Vagina (tissue), 2 donors: ENCODE measurements at places on chromosomes 2 and 18. TPM values are rescaled to one million over a fixed set of nuclear protein-coding genes. Genes with fewer than 3 reads are reported as not detected.
A peak's percentile ranks its signal among the peaks of the same experiment; 100 is the strongest.

DNA sequence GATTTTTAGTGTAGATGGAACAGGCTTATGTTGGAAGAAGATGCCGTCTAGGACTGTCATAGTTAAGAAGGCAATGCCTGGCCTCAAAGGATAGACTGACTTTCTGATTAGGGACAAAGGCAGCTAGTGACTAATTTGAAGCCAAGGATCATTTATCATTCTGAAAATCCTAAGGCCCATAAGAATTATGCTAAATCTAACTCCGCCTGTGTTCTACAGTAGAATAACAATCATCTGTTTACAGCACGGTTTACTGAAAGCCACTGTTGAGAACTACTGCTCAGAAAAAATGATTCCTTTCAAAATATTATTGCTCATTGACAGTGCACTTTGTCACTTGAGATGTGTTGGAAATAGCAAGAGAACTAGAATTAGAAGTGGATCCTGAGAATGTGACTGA lies 44.5 kb downstream of the BABAM2 start:
- no peak overlapping the region for H3K4me3 ChIP-seq
- no peaks in the 10 kb centered on the region for H3K27me3 ChIP-seq
- no peaks in the 10 kb centered on the region for H3K4me1 ChIP-seq
- DNase-seq: no peak
- H3K36me3 ChIP-seq: no peaks in the 10 kb centered on the region
- H3K27ac ChIP-seq: no peak overlapping the region

- DNase-seq: no peak
- H3K27me3 ChIP-seq: peaks cover 54% of the 10 kb centered on the region
- no peak overlapping the region for H3K4me3 ChIP-seq
- no peaks in the 10 kb centered on the region for H3K36me3 ChIP-seq
- no peak overlapping the region for H3K27ac ChIP-seq
- H3K4me1 ChIP-seq: peaks cover 37% of the 10 kb centered on the region
Observed at GRCh38 chr2:172087780-172088244, 2.5 kb downstream of the DLX1 start.

- no peak overlapping the region for H3K27ac ChIP-seq
- no peak for DNase-seq
Observed at GRCh38 chr2:222545823-222546795, 109.8 kb downstream of the FARSB start.

DNA sequence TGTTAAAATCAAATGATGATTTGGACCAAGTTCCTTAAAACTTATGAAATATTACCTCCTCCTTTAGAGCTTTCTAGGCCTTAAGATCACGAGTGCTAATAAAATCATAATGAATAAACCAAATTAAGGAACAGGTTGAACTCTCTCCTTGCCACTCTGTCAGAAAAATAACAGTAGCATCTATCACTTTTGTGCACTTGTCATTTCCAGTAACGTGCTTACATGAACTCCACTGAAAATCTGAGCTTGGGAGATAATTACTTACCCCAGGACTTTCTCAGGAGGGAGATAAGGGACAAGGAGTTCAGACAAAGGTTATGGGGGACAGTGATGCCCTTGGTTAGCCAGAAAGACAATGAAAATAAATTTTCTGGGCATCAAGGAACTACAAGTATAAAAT lies 36.0 kb downstream of the EPB41L3 start:
- H3K4me3 ChIP-seq: no peak overlapping the region
- no peaks in the 10 kb centered on the region for H3K27me3 ChIP-seq
- no peaks in the 10 kb centered on the region for H3K36me3 ChIP-seq
- no peak overlapping the region for H3K27ac ChIP-seq
- no peak for DNase-seq
- no peaks in the 10 kb centered on the region for H3K4me1 ChIP-seq

DNA sequence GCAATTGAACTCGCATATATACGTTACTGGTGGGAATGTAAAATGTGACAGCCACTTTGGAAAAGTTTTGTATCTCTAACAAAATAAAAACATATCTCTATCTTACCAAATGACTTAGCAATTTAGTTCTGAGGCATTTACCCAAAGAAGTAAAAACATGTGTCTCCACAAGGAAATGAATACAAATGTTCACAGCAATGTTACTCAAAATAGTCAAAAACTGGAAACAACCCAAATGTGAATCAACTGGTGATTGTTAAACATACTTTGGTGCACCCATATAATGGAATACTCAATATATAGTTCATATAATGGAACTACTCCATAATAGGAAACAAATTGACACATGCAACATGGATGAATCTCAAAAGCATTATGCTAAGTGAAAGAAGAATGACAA lies 70.4 kb upstream of the DNER start:
- no peak for DNase-seq
- H3K4me3 ChIP-seq: no peak overlapping the region
- H3K4me1 ChIP-seq: peaks cover 6% of the 10 kb centered on the region
- H3K36me3 ChIP-seq: peaks cover 43% of the 10 kb centered on the region

DNA sequence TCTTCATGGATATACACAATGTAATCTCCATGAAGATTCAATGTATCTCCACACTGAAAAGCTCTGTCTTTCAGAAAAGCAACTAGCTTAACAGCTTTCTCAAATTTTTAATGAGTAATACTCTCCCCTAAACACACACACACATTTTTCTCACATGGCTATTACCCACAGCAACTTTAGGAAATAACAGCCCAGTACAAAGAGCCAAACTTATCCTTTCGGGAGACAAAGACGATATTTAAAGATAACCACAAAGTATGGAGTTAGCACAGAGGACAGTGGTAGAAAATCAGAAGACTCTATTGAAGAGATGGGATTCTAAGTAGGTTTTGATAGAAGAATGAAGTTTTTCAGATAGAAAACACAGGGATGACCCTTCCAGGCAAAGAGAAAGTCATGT lies 394.9 kb upstream of the TRIB2 start:
- peaks cover 33% of the 10 kb centered on the region for H3K4me1 ChIP-seq
- no peak overlapping the region for H3K27ac ChIP-seq
- H3K36me3 ChIP-seq: no peaks in the 10 kb centered on the region
- no peaks in the 10 kb centered on the region for H3K27me3 ChIP-seq

DNA sequence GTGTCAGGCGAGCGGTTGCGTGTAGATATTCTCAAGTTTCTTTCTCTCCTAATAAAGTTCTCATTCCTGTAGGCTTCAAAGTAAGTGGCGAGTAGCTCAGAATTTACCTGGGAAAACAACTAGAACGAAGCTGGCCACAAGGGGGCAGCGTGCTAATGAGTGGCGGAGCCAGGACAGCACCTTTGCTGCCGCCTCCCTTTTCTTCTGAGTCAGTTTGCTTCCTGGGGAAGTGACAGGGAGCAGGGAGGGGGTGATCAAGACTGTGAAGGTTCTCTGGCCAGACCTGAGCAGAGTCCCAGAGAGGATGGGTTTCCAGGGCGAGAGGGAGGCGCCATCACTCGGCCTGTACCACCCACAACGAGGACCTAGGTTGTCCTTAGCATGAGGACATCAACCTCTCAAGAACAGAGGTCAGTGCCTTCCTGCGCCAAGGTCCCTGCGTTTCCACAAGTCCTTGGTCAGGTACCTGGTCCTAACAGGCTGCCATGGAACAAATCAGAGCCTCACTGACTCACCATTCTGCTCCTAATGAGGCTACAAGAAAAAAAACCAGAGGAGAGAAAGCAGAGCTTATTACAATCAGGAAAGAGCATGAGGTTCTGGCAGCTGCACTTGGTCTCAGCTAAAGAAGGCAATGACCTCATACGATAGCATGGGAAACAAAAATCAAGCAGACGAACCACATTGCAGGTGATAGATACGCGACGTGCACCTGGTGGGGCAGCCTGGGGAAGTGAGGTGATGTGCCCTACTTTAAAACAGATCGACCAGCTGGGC lies 98.7 kb downstream of the PLB1 start:
- H3K4me3 ChIP-seq: no peak overlapping the region
- H3K27ac ChIP-seq: peak overlapping the region; percentile 71
- H3K4me1 ChIP-seq: no peaks in the 10 kb centered on the region
- DNase-seq: no peak
- no peaks in the 10 kb centered on the region for H3K36me3 ChIP-seq

- peaks cover 3% of the 10 kb centered on the region for H3K4me1 ChIP-seq
- no peaks in the 10 kb centered on the region for H3K36me3 ChIP-seq
- H3K4me3 ChIP-seq: no peak overlapping the region
- DNase-seq: no peak
- no peak overlapping the region for H3K27ac ChIP-seq
Observed at GRCh38 chr2:25347846-25348245, 6.1 kb upstream of the DNMT3A start.

GRCh38 chr2:149125031-149125725 lies 86.7 kb downstream of the LYPD6B start:
- no peak overlapping the region for H3K4me3 ChIP-seq
- no peak for DNase-seq
- no peaks in the 10 kb centered on the region for H3K27me3 ChIP-seq
- no peaks in the 10 kb centered on the region for H3K4me1 ChIP-seq
- H3K36me3 ChIP-seq: no peaks in the 10 kb centered on the region
- H3K27ac ChIP-seq: no peak overlapping the region

- H3K27me3 ChIP-seq: no peaks in the 10 kb centered on the region
- H3K4me1 ChIP-seq: no peaks in the 10 kb centered on the region
- H3K36me3 ChIP-seq: no peaks in the 10 kb centered on the region
- no peak overlapping the region for H3K4me3 ChIP-seq
- no peak overlapping the region for H3K27ac ChIP-seq
- no peak for DNase-seq
Observed at GRCh38 chr2:34723683-34724082, 1124.6 kb upstream of the FAM98A start.

DNA sequence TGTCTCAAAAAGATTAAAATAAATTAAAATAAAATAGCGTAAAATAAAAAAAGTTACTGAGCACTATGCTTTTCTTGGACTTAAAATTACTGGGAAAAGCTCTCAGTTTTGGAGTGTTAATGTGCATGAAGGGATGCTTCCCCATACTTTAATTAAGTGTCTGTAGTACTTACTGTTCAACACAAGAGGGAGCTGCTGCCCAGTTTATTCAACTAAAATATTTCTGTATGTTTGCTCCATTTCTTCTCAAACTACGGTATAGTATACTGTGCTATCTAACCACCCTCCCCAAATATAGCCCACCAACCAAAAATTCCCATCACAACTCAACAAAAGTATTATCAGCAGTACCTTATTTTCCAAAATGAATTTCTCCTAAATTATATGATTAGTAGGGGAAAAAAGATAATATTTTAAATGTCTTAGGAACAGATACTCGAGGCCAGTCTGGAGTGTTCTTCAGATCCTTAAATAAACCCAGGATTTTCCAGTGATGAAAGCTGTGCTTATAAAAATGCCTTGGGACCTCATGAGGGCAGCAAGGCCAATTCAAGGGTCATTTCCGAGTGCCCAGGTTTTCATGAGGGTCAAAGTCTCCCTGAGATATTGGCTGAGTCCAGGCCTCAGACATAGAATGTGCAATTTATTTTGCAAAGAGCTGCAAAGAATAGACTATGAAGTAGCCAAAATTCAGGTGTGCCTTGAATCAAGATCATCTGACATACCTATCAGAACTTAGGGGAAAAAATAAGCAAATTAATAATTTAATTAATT lies 64.1 kb downstream of the CHRNA1 start:
- no peak overlapping the region for H3K4me3 ChIP-seq
- no peaks in the 10 kb centered on the region for H3K27me3 ChIP-seq
- no peak overlapping the region for H3K27ac ChIP-seq

GRCh38 chr18:11654736-11655605 lies 34.1 kb upstream of the GNAL start:
- H3K4me1 ChIP-seq: no peaks in the 10 kb centered on the region
- H3K36me3 ChIP-seq: no peaks in the 10 kb centered on the region
- no peak overlapping the region for H3K4me3 ChIP-seq

GRCh38 chr2:161046876-161047275 lies 113.4 kb upstream of the TANK start:
- no peak for DNase-seq
- no peaks in the 10 kb centered on the region for H3K27me3 ChIP-seq
- no peaks in the 10 kb centered on the region for H3K36me3 ChIP-seq
- H3K27ac ChIP-seq: no peak overlapping the region

DNA sequence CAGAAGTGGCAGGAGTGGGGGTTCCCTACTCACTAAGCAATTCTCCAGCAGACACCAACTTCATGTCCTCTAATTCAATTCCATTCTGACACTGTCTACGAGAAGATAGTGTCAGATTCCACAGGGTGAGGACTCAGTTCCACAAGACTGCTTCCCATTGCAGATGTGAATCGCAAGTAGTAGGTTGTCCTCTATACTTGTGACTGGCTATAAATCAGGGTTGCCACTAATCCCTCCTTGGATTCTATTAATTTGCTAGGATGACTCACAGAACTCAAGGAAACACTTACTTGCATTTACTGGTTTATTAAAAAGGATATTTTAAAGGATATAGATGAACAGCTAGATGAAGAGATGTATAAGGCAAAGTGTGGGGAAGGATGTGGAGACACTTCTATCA lies 184.1 kb upstream of the ACVR2A start:
- H3K36me3 ChIP-seq: no peaks in the 10 kb centered on the region
- no peak overlapping the region for H3K27ac ChIP-seq
- H3K4me1 ChIP-seq: no peaks in the 10 kb centered on the region
- H3K27me3 ChIP-seq: no peaks in the 10 kb centered on the region
- no peak for DNase-seq
- H3K4me3 ChIP-seq: no peak overlapping the region

DNA sequence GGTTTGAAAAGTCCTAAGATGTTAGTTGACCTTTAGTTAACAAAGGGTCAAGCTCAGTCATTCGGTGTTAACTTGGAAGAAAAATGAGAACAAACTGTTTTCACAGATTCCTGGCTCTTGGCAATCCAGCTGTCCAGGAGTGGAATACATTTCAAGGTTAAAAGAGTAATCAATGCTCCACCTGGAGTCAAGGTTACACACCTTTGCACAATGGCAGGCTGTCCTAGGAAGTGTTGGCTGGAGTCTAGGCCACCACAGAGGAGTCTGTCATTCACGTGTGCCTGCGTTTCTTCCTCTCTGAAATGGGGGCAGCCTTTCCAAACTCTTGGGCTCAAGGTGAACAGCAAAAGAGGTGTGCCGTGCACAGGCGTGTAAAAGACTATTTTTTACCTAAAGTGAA lies 6.3 kb upstream of the ID2 start:
- H3K27me3 ChIP-seq: no peaks in the 10 kb centered on the region
- no peak for DNase-seq
- H3K27ac ChIP-seq: peak overlapping the region; percentile 95
- H3K4me3 ChIP-seq: no peak overlapping the region
- H3K36me3 ChIP-seq: no peaks in the 10 kb centered on the region

CDKL4 gene
- total RNA-seq: 2.7 TPM

PRADC1 gene
- total RNA-seq: 8.1 TPM

C2orf72 gene
- 0.25 TPM for total RNA-seq

MAP3K19 gene
- total RNA-seq: not detected

ITSN2 gene
- 52.5 TPM for total RNA-seq

CD8A gene
- 6.9 TPM for total RNA-seq

TYMS gene
- 11.3 TPM for total RNA-seq

ZNF892 gene
- 2.7 TPM for total RNA-seq

PKDCC gene
- total RNA-seq: 146 TPM

SIGLEC15 gene
- not detected for total RNA-seq

YIPF4 gene
- total RNA-seq: 10.6 TPM

RAMP1 gene
- 120 TPM for total RNA-seq

ALLC gene
- not detected for total RNA-seq

SCN7A gene
- 15.0 TPM for total RNA-seq
